ENCODE measurements at places on chromosomes 4 and X. TPM values are rescaled to one million over a fixed set of nuclear protein-coding genes. Genes with fewer than 3 reads are reported as not detected.

The MAGEB18 gene
- not detected for total RNA-seq

The FAM9C gene
- not detected for total RNA-seq

The MID1 gene
- total RNA-seq = 0.22 TPM

The NAP1L3 gene
- 1.1 TPM for total RNA-seq

The SSX4B gene
- total RNA-seq = not detected

The NKX1-1 gene
- total RNA-seq = not detected

The TMSB15A gene
- total RNA-seq = 0.42 TPM

The TRIML2 gene
- not detected for total RNA-seq

The L1CAM gene
- 2.1 TPM for total RNA-seq

The MAGEA8 gene
- total RNA-seq = not detected

The OSTC gene
- 70.2 TPM for total RNA-seq

The GPRASP2 gene
- 0.35 TPM for total RNA-seq

The ZCCHC18 gene
- total RNA-seq = 0.64 TPM

The PGAM4 gene
- total RNA-seq = not detected

The COX7B gene
- 244 TPM for total RNA-seq

The EGF gene
- not detected for total RNA-seq

The RNF113A gene
- total RNA-seq = 28.8 TPM

The RAP1GDS1 gene
- 55.4 TPM for total RNA-seq

The USP17L11 gene
- total RNA-seq = not detected

The MAGEE2 gene
- total RNA-seq = not detected

The TMEM192 gene
- total RNA-seq = 7.0 TPM

The PCDH11X gene
- total RNA-seq = not detected

The DDIT4L gene
- total RNA-seq = not detected

The CT45A8 gene
- not detected for total RNA-seq

The CYSLTR1 gene
- 23.8 TPM for total RNA-seq

The ITM2A gene
- total RNA-seq = 185 TPM

The UCHL1 gene
- not detected for total RNA-seq

The PRR32 gene
- not detected for total RNA-seq

The KCNE5 gene
- total RNA-seq = 0.17 TPM

The ELF4 gene
- total RNA-seq = 49.5 TPM

The SOWAHD gene
- total RNA-seq = 3.1 TPM

The INPP4B gene
- total RNA-seq = 79.2 TPM

The GATA1 gene
- not detected for total RNA-seq

The ATOH1 gene
- not detected for total RNA-seq

The CSAG3 gene
- total RNA-seq = 0.62 TPM

The F8A3 gene
- 37.9 TPM for total RNA-seq

The KIT gene
- 0.29 TPM for total RNA-seq

The SPANXN3 gene
- not detected for total RNA-seq

The GDPD2 gene
- 0.23 TPM for total RNA-seq

The MBNL3 gene
- 33.7 TPM for total RNA-seq

The MFAP3L gene
- total RNA-seq = 0.35 TPM

Data from activated CD4-positive, alpha-beta T cell treated with anti-CD3 and anti-CD28 coated beads, Interleukin-2, amount 10 ng/mL, durations not matched to agents 7 days and 5 days (primary cell).